ENCODE measurements at places on chromosomes 1 and 21. TPM values are rescaled to one million over a fixed set of nuclear protein-coding genes. Genes with fewer than 3 reads are reported as not detected.

The ZBTB37 gene
- total RNA-seq: 10.8 TPM

The MIS18A gene
- 20.8 TPM for total RNA-seq

The CELA2A gene
- not detected for total RNA-seq

The C1orf226 gene
- total RNA-seq: not detected

The JAM2 gene
- 0.49 TPM for total RNA-seq

The CASZ1 gene
- total RNA-seq: 9.5 TPM

The DDAH1 gene
- total RNA-seq: not detected

The CFAP126 gene
- not detected for total RNA-seq

The PADI4 gene
- total RNA-seq: 0.17 TPM

The LRRC71 gene
- total RNA-seq: not detected

The GBP7 gene
- total RNA-seq: not detected

The FCRL4 gene
- total RNA-seq: not detected

The ATAD3C gene
- total RNA-seq: 0.56 TPM

The CTTNBP2NL gene
- 5.5 TPM for total RNA-seq

The IRF6 gene
- total RNA-seq: 0.15 TPM

The DCST1 gene
- total RNA-seq: not detected

The AVPR1B gene
- not detected for total RNA-seq

The SLC44A3 gene
- total RNA-seq: 0.22 TPM

The TMPRSS2 gene
- total RNA-seq: 0.07 TPM

The GBP5 gene
- total RNA-seq: 845 TPM

The KISS1 gene
- not detected for total RNA-seq

The CD52 gene
- 1,323 TPM for total RNA-seq

The CLCA1 gene
- total RNA-seq: not detected

The ITPKB gene
- 44.7 TPM for total RNA-seq

The PBX1 gene
- total RNA-seq: 0.37 TPM

The ACKR1 gene
- total RNA-seq: not detected

The AADACL3 gene
- total RNA-seq: not detected

The FCRL1 gene
- total RNA-seq: not detected

The SYTL1 gene
- total RNA-seq: 104 TPM

The CD160 gene
- 0.17 TPM for total RNA-seq

The HES4 gene
- 0.39 TPM for total RNA-seq

The RIPPLY3 gene
- not detected for total RNA-seq

The KCNJ10 gene
- total RNA-seq: not detected

The NRAS gene
- total RNA-seq: 61.3 TPM

The MX2 gene
- 74.2 TPM for total RNA-seq

The OPTC gene
- not detected for total RNA-seq

The NCMAP gene
- total RNA-seq: not detected

The FABP3 gene
- total RNA-seq: not detected

Measured in T-helper 1 cell treated with Interleukin-12 subunit alpha and Interleukin-12 subunit beta and Interleukin-4 antibody, amounts not matched to agents 30 ng/mL and 1 ng/mL, for 36 hours (primary cell).